ENCODE measurements at places on chromosomes 2 and 18.

DNA sequence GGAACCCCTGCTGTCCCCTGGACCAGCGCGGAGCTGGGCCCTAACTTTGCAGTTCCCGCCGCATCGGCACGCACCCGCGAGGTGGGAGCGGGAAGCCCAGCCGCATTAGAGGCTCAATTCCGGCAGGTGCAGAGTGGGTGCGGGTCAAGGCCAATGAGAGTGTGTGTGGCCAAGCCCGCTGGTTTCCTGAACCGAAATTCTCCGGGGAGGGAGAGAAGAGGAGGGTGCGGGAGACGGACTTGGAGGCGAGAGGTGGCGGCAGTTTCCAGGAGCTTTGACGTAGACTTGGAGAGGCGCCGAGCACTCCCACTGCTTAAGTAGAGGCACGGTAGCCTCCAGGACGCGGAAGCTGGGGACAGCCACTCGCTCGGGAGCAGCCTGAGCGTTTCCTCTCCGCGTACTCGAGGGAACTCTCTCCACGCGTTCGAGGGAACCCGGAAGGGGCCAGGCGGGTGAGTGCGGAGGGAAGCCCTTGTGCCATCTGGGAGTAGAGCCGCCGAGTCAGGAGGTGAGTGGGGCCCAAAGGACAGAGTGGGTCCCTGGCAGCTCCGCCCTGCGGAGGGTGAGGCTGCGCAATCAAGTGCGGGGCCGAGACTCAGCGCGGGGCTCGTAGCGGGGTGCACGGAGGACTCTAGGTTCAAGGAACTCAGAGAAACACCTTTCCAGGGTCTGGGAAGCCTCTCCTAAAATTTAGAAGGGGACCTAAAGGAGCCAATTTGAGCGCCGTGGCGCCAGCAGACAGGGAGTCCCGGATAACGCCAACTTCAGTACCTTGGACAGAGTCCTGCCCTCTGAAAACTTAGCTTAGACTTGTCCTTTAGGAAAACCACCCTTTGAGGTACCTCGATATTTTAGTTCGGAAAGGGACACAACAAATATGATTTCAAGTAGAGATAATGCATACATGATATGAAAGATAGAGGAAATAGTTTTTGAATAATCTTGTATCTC lies at the start of gene FAM237A:
FAM237A (plus strand) TSS at position 413 of the 951 bp plus-strand sequence. CDS start 1,750 bp downstream, outside the sequence.
- DNase-seq: no peak

GRCh38 chr18:58241026-58241679 lies 197.1 kb downstream of the NEDD4L start:
- DNase-seq: no peak

- no peak for DNase-seq
Measured at GRCh38 chr2:238370823-238371372, 50.6 kb downstream of the TRAF3IP1 start.

- no peak for DNase-seq
Measured at GRCh38 chr18:75438891-75439290, 11.4 kb upstream of the SMIM21 start.

- no peak for DNase-seq
Measured at GRCh38 chr2:142545036-142545435, 332.4 kb upstream of the KYNU start.

DNA sequence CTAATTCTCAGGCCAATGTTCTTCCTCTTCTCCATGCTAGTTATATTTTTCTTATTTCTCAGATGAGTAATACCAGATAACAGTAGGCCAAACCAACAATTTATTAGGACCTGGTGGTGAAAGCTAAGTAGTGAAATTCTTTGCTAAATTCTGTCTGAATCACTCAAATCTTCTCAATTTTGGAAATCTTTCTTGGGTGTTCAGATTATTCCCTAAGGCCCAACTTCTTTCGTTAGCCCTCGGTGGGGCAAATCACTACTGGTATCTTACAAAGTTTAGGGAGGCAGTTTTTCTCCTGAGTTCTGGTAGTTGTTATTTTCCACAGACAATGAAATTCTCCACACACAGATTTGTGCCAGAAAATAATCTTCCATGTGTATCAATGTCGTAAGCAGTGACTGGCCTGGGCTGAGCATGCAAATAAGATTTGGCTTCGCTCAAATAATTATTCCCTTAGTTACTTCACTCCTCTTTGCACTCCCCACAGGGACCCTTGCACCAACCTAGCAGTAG lies 443.5 kb upstream of the SLC14A2 start:
- DNase-seq: no peak

GRCh38 chr18:49628881-49629795 lies 67.3 kb downstream of the LIPG start:
- DNase-seq: no peak

GRCh38 chr2:92326-92725 lies 46.0 kb upstream of the FAM110C start:
- DNase-seq: no peak

DNA sequence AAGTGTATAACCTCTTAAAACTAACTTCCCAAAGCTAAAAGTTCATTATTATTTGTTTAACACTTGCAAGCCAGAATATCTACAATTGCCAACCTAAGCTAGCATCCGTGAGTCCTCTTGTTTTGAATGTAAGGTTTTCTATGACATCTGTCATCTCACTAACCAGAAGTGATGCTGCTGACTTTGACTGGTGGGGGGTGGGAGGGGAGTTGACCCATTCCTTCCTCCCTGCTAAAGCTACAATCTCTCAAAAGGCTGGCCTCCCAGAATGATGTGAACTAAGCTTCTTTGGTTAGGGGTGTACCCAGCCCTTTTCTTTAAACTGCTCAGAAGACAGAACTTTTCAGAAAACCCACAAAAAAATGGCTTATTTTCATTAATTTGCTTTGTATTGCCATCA lies 280.6 kb downstream of the ZEB2 start:
- no peak for DNase-seq

DNA sequence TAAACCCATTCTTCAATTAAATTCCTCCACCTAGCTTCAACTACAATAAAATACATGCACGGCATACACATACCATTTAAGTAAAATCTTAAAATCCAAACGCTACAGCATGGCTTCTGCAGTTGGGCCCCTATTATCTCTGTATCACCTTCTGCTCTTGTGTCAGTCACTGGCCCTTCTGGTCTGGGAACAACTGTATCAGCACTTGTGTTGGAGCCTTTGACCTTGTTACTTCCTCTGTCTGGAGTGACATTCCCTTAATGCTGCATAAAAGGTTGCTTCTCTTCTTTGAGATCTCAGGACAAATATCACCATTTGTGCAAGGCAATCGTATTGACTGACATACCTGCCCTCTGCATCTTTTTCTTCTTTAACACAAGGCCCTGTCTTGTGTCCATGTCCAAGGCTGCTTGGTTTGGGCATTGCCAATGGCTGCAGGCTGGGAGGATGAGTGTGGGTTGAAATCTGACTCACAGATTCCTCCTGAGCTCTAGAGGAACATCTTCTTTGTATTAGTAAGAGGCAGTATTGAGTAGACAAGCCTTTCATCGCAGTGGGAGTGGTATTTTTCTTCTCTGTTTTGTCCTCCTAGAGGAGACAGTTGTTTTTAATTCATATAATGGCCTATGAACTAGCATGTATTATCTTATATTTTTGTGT lies 267.8 kb upstream of the TRIB2 start:
- DNase-seq: no peak

DNA sequence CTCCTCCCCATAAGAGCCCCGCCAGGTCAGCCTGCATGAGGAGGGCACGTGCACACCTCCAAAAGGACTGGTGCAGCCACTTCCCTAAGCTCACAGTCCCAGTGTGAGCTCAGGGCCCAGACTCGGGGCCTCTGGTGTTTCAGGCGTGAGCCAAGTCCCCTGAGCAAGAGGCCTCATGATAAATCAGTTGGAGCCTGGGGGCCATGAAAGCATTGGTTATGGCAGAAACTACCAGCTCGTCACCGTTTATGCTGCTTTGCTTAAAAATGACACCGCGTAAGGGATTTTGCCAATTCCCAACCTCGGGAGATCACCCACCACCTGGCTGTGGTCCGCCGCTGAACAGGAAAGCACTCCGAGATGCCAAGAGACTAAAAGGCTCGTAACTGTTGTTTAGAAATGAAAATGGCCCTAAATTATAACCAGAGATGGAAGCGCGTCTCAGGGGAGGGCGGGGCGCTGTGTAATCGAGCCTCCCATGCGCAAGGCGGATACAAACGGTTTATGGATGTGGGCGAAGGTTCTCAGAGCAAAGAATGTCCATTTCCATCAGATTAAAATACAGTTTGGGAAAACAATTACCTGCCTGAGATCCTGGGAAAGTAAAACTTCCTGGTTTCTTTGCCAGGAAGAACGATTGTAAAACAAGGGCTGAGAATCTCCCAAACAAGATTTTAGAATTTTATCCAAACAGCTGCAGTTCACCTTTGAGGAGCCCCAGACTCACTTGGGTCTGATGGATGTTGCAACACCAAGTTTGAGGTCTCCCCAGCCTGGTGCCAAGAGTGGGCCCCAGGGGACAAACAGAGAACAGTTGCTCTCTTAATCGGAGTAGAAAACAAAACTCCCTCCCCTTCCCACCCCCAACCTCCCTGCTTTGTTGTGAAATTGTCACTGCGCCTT lies 141.4 kb downstream of the BCL2 start:
- no peak for DNase-seq

- DNase-seq: no peak
Measured at GRCh38 chr2:54290356-54291025, 34.5 kb upstream of the TSPYL6 start.

DNA sequence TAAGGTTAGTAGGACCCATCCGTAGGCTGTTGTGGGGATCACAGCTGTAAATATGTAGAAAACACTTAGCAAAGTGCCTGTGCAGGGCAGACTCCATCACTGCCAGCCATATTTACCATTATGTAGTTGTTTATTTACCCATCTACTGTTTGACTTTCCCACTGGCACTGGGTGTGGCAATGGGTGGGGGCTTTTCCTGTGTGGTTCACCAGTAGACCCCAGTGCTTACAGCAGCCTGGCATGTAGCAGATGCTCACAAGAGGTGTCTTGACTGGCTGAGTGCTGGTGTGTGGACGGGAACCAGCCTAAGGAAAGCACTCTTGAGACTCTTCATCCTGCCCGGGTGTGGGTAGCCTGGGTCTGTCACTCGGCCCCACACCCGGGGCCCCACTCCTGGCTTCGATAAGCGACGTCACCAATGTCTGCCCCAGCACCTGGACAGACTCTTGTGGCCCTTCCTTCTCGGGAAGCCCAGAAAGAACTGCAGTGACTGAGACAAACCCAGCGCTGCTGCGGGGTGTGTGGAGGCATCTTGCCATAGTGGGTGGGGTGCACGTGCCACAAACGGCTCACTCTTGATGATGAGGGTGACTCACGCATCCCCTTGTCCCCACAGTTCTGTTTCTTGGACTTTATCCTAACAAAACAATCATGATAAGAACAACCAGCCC lies 78.3 kb downstream of the HDAC4 start:
- no peak for DNase-seq

GRCh38 chr18:13219593-13220159 lies 1.1 kb downstream of the LDLRAD4 start:
- no peak for DNase-seq

GRCh38 chr2:133589456-133589855 lies 21.2 kb upstream of the NCKAP5 start:
- no peak for DNase-seq

Data from T-helper 17 cell (primary cell).